ENCODE measurements at places on chromosomes 6 and 20. TPM values are rescaled to one million over a fixed set of nuclear protein-coding genes. Genes with fewer than 3 reads are reported as not detected.

The CAGE1 gene
- 0.18 TPM for total RNA-seq

The HEY2 gene
- not detected for total RNA-seq

The KCNG1 gene
- not detected for total RNA-seq

The DNAAF9 gene
- total RNA-seq: 3.4 TPM

The SYS1 gene
- total RNA-seq: 28.0 TPM

The SYCP2 gene
- total RNA-seq: 6.5 TPM

The BANF2 gene
- not detected for total RNA-seq

DNA sequence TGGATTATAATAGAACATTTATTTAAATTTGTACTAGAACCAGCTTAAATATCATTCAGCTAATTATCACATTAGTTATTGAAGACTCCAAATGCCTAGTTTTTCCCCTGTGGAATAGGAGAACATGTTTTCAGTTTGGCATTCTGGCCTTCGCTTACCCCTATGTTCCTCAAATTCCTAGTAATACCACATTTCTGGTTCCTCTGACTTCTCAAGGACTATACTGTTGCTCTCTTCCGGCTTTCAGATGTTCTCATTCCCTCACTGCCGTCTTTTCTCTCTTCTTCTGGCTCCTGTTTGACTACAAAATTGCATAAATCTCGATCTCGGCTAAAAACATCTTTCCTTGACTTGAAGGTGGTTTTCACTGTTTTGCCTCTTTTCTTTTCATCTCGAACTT is 71.8 kb upstream of the KHDRBS2 start:
- DNase-seq: no peak
- no peaks in the 10 kb centered on the region for H3K27me3 ChIP-seq
- no peaks in the 10 kb centered on the region for H3K36me3 ChIP-seq

- no peak overlapping the region for H3K27ac ChIP-seq
- no peaks in the 10 kb centered on the region for H3K27me3 ChIP-seq
- H3K36me3 ChIP-seq: peaks cover 30% of the 10 kb centered on the region
- no peaks in the 10 kb centered on the region for H3K4me1 ChIP-seq
- H3K4me3 ChIP-seq: no peak overlapping the region
Observed at GRCh38 chr6:100803264-100804045, 77.7 kb downstream of the ASCC3 start.

DNA sequence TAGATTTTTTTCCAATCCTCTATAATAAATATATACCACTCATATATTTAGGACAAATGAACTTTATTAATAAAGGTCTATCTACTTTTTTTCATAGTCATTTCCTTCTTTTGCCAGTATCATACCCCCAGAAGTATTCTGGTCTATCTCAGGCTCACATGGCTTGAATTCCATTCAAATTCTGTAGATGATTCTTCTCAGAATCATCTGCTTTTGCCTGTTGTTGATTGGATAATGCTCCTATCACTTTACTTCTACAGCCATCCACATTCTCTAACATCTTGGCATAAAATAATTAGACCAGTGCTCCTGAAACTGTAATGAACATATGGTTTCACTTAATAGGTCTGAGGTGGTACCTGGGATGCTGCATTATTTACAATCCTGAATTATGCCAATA is 121.2 kb downstream of the GFRAL start:
- H3K4me3 ChIP-seq: no peak overlapping the region
- no peak for DNase-seq
- no peaks in the 10 kb centered on the region for H3K36me3 ChIP-seq
- no peaks in the 10 kb centered on the region for H3K4me1 ChIP-seq
- no peaks in the 10 kb centered on the region for H3K27me3 ChIP-seq

DNA sequence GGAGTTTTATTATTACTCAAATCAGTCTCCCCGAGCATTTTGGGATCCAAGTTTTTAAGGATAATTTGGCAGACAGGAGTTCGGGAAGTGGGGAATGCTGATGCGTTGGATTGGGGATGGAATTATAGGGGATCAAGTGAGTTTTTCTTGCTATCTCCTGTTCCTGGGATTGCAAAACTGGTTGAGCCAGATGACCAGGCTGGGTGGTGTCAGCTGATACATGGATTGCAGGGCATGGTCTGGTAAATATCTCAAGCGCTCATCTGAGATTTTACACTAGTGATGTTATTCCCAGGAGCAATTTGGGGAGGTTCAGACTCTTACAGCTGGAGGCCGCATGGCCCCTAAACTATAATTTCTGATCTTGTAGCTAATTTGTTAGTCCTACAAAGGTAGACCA is 54.7 kb downstream of the ENPP1 start:
- no peak overlapping the region for H3K4me3 ChIP-seq
- H3K27me3 ChIP-seq: peaks cover 6% of the 10 kb centered on the region
- H3K27ac ChIP-seq: no peak overlapping the region
- H3K4me1 ChIP-seq: no peaks in the 10 kb centered on the region
- DNase-seq: no peak

DNA sequence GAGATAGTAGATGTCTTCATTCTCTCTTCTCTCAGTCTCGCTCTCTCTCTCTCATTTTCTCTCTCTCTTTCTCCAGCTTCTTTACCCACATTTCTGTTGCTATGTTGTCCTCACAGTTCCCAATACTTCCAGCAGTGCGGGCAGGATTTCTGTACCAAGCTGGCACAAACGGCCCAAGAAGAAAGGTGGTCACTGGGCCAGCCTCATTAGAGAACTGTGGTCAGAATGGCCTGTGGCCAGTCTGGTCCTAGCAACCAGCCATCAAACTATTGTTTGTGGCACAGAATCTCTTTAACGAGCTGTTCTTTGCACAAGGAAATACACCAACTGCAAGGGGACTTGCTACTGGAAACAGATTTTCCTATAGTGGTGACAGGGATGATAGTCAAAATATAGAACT is 81.3 kb downstream of the SEL1L2 start:
- H3K27me3 ChIP-seq: peaks cover 3% of the 10 kb centered on the region
- no peak overlapping the region for H3K4me3 ChIP-seq
- no peak overlapping the region for H3K27ac ChIP-seq
- H3K36me3 ChIP-seq: no peaks in the 10 kb centered on the region
- no peaks in the 10 kb centered on the region for H3K4me1 ChIP-seq

GRCh38 chr6:96991618-96992342 is 67.3 kb downstream of the KLHL32 start:
- H3K4me3 ChIP-seq: no peak overlapping the region
- H3K27ac ChIP-seq: no peak overlapping the region
- no peaks in the 10 kb centered on the region for H3K27me3 ChIP-seq
- DNase-seq: no peak

DNA sequence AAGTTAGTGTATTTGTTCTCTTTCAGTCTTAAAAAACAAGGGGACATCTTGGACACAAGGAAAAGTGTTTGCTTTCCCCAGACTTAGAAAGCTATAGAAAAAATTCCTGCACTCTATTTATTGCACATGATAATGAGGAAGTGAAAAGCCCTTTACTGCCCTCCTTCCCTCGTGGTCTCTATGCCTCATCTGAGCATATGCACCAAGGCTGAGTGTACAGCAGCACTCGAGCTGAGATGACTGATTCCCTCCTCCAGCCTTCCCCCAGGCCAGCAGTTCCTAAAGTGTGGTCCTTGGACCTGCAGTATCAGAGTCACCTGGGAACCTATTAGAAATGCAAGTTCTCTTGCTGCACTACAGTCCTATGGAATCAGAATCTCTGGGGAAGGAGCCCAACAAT is 14.3 kb upstream of the LAMP5 start:
- no peaks in the 10 kb centered on the region for H3K27me3 ChIP-seq
- no peak for DNase-seq
- H3K4me3 ChIP-seq: no peak overlapping the region
- H3K36me3 ChIP-seq: no peaks in the 10 kb centered on the region

- no peak for DNase-seq
- H3K36me3 ChIP-seq: no peaks in the 10 kb centered on the region
- peaks cover 34% of the 10 kb centered on the region for H3K4me1 ChIP-seq
- H3K4me3 ChIP-seq: no peak overlapping the region
Observed at GRCh38 chr20:62598761-62599194, 43.5 kb upstream of the SLCO4A1 start.

DNA sequence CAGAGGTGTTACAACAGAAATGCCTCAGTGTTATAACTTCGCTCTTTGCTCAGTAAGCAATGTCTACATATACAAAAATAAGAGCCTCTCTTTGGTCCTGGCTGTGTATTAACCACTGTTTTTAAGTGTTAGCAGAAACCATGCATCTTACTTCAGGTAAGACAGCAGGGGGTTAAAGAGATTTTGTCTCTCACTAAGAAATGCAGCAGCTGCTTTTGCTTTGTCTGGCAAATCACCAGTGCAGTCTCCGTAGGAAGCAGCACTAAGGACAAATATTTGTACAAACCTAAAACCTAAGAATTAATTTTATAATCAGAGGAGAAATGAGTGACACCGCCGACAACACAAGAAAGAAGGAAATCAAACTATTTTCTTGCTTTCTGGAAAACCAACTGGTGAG is 758 bp downstream of the SMIM28 start:
- no peak for DNase-seq
- no peaks in the 10 kb centered on the region for H3K36me3 ChIP-seq
- H3K4me3 ChIP-seq: no peak overlapping the region
- no peaks in the 10 kb centered on the region for H3K4me1 ChIP-seq

DNA sequence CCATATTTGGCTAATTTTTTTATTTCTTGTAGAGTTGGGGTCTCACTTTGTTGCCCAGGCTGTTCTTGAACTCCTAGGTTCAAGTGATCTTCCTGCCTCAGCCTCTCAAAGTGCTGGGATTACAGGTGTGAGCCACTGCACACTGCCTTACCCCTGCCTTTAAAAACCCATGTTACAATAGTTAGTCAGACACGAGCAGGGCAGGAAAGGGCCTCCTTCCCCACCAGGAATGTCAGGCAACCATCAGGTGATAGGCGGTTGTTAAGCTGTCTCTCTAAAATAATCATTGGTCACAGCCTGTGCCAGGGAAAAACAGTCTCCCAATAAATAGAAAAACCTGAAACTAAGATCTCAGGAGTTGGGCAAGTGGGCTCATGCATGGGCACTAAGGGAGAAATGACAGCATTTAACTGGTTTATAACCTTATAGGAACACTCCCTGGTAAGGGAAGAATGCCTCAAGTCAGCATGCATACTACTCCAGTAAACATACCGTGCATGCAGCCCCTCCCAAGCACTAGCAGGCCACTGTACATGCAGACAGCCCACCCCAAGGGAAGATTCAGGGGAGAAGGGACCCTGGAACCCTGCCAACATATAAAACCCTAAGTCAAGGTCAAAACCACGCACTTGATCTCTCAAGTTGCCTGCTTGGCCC is 8.4 kb downstream of the OR2H2 start:
- no peaks in the 10 kb centered on the region for H3K36me3 ChIP-seq
- no peak for DNase-seq
- no peaks in the 10 kb centered on the region for H3K4me1 ChIP-seq
- no peak overlapping the region for H3K4me3 ChIP-seq
- H3K27me3 ChIP-seq: peaks cover 24% of the 10 kb centered on the region

GRCh38 chr6:141248021-141248799 is 884.5 kb upstream of the GJE1 start:
- H3K4me1 ChIP-seq: no peaks in the 10 kb centered on the region
- H3K36me3 ChIP-seq: no peaks in the 10 kb centered on the region
- DNase-seq: no peak
- H3K27ac ChIP-seq: no peak overlapping the region

- H3K4me1 ChIP-seq: no peaks in the 10 kb centered on the region
- H3K36me3 ChIP-seq: no peaks in the 10 kb centered on the region
- no peak for DNase-seq
- no peaks in the 10 kb centered on the region for H3K27me3 ChIP-seq
- H3K4me3 ChIP-seq: no peak overlapping the region
Observed at GRCh38 chr6:164247106-164247505, 832.6 kb downstream of the QKI start.

GRCh38 chr6:56510984-56511531 is 131.6 kb downstream of the DST start:
- H3K4me1 ChIP-seq: no peaks in the 10 kb centered on the region
- no peak overlapping the region for H3K27ac ChIP-seq
- H3K36me3 ChIP-seq: no peaks in the 10 kb centered on the region
- H3K4me3 ChIP-seq: no peak overlapping the region

GRCh38 chr20:36974660-36975059 is 23.2 kb upstream of the SAMHD1 start:
- H3K27ac ChIP-seq: peak overlapping the region; percentile 64
- H3K4me3 ChIP-seq: peak overlapping the region; percentile 51
- no peaks in the 10 kb centered on the region for H3K27me3 ChIP-seq
- peaks cover 40% of the 10 kb centered on the region for H3K4me1 ChIP-seq
- peak; percentile 46 for DNase-seq

GRCh38 chr6:20817806-20818320 is 283.6 kb downstream of the CDKAL1 start:
- no peak overlapping the region for H3K27ac ChIP-seq
- no peaks in the 10 kb centered on the region for H3K27me3 ChIP-seq
- DNase-seq: no peak
- no peaks in the 10 kb centered on the region for H3K4me1 ChIP-seq

- H3K27ac ChIP-seq: no peak overlapping the region
- no peaks in the 10 kb centered on the region for H3K27me3 ChIP-seq
- H3K4me1 ChIP-seq: peaks cover 30% of the 10 kb centered on the region
Observed at GRCh38 chr6:52415917-52416628, 4.1 kb upstream of the EFHC1 start.

DNA sequence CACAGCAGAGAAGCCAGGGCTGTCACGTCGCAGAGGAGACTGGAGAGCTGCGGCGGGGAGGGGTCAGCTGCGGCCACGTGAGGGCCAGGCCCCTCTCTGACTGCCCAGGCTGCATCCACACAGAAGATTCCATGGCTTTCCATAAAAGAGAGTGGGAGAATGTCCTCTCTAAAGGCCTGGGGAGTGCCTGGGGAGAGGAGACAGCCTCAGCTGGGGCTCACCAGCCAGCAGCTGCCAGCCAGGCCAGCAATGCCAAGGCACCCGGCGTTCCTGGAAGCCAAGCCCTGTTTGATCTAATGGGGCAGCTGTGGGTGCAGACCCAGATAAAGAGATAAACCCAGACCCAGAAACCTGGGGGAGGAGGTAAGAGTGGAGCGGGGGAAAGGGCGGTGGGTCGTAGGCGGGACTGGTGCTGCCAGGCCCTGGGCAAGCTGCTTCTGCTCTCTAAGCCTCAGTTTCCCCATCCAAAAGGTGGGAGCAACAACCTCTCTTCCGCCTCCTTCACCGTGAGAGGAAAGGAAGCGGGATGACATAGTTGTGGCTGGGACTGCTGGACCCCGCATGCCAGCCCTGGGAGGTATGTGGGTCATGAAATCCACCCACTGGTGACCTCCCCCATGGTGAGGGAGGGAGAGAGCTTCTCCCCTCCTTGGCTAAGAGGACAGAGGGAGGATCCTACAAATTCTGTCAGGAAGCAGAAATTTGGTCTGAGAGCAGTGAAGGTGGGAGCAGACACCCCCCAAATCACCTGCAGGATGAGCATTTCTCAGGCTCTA is 3.1 kb upstream of the OSBPL2 start:
- no peak overlapping the region for H3K4me3 ChIP-seq
- no peaks in the 10 kb centered on the region for H3K36me3 ChIP-seq
- H3K27me3 ChIP-seq: no peaks in the 10 kb centered on the region
- no peak for DNase-seq
- H3K27ac ChIP-seq: no peak overlapping the region

Data from activated CD8-positive, alpha-beta T cell treated with anti-CD3 and anti-CD28 coated beads, Interleukin-2, amount 10 ng/mL, durations not matched to agents 7 days and 5 days (primary cell).